Heart right ventricle (tissue), 16 donors: ENCODE measurements at places on chromosomes 6 and 20. TPM values are rescaled to one million over a fixed set of nuclear protein-coding genes. Genes with fewer than 3 reads are reported as not detected.
A peak's percentile ranks its signal among the peaks of the same experiment; 100 is the strongest.

The LAMA5 gene
- 146 TPM for total RNA-seq

The KCNG1 gene
- total RNA-seq: 0.42 TPM

The GABRR1 gene
- total RNA-seq: not detected

The FRS3 gene
- total RNA-seq: 5.9 TPM

The ME1 gene
- total RNA-seq: 17.3 TPM

The HS3ST5 gene
- not detected for total RNA-seq

The CTAGE9 gene
- total RNA-seq: not detected

GRCh38 chr20:18057994-18058349, 256 bp upstream of the OVOL2 start:
- DNase-seq: no peak

GRCh38 chr6:87724983-87725811, 23.2 kb upstream of the AKIRIN2 start:
- DNase-seq: no peak

GRCh38 chr6:30319146-30319835, 7.4 kb upstream of the TRIM39 start:
- DNase-seq: no peak

DNA sequence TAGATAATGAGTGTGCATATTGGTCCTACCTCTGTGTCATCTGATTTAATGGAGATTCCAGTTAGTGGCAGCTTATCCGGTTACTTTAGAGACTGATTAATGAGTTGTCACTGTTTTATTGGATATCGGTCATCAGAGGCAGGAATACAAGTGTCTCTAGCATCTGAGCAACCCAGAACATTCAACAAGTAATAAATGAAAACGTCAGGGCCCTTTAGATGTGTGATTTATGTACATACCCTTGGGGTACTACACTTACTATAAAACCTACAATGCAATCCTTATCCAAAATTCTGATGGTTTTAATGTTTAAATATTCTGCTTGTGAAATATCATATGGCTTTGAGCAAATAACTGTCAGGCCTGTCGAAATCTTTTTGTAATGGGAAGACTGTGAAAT, 1117.9 kb upstream of the FLRT3 start:
- no peak for DNase-seq

- no peak for DNase-seq
Observed at GRCh38 chr6:158021376-158021775, 39.7 kb downstream of the SYNJ2 start.

DNA sequence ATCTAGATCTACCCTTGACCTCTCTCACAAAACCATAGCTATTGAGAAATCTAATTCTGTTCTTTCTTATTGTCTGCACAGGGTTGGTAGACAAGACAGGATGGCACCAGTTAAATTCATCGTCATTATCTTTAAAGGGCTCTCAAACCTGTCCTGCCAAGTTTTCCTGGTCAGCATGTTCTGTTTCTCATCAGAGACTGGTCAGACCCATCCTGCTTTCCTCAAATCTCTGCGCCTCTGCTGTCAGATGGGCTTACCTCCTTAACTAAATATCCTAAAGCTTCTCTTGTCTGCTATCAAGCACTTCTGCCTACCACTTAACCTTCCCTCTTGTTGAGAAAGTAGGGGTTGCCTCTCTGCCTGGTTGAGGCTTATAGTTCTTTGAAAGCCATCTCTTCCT, 125.2 kb downstream of the MYO6 start:
- DNase-seq: no peak

DNA sequence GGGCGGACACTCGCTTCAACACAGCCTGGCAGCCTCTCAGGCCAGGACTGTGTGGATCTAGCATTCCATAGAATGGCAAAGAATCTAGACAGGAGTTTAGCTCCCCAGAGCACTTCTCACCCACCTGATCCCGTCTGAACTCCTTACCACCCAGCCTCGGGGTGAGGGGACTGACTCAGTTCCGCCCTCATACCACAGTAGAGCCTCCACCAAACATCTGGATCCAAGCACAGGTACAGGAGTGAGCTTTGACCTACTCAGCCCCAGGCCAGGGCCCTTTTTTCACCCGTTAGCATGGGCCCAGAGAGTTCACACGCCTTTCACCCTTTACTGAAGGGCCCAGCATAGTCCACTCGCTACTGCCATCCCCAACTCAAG, 715 bp downstream of the PSMF1 start:
- DNase-seq: no peak

- no peak for DNase-seq
Observed at GRCh38 chr6:30260036-30260504, 46.9 kb upstream of the TRIM26 start.

DNA sequence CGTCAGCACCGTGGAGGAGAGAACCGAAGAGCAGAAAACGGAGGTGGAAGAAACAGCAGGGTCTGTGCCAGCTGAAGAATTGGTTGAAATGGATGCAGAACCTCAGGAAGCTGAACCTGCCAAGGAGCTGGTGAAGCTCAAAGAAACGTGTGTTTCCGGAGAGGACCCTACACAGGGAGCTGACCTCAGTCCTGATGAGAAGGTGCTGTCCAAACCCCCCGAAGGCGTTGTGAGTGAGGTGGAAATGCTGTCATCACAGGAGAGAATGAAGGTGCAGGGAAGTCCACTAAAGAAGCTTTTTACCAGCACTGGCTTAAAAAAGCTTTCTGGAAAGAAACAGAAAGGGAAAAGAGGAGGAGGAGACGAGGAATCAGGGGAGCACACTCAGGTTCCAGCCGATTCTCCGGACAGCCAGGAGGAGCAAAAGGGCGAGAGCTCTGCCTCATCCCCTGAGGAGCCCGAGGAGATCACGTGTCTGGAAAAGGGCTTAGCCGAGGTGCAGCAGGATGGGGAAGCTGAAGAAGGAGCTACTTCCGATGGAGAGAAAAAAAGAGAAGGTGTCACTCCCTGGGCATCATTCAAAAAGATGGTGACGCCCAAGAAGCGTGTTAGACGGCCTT, 41.6 kb downstream of the ZBTB2 start:
- DNase-seq: no peak

- no peak for DNase-seq
Observed at GRCh38 chr6:102981490-102982015, 1588.0 kb downstream of the GRIK2 start.

DNA sequence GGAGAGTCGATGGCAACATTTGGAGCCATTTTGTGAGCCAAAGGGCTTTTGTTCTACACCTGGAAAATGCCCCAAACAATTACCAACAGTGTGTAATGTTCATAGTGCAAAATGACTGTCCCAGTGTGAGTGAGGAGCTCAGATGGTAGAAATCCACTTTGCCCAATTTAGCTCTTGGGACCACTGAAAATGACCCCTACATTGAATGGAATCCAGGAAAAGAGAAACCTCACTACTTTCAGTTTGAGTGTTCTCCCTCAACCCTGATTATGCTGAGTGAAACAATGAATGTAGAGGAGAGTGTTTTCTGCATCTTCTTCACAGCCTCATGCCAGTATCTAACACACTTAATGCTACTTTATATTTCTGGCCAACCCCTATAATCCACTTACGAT, 84.9 kb upstream of the NRN1 start:
- DNase-seq: no peak

- DNase-seq: no peak
Observed at GRCh38 chr6:66926060-66926459, 1219.0 kb upstream of the EYS start.

DNA sequence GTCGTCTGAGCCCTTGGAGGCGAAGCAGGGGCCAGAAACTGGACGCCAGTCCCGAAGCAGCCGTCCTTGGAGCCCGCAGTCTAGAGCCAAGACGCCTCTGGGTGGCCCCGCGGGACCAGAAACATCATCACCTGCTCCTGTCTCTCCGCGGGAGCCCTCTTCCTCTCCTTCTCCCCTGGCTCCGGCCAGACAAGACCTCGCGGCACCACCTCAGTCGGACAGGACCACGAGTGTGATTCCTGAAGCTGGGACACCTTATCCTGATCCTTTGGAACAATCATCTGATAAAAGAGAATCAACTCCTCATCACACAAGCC, 416 bp downstream of the RSPH4A start:
- DNase-seq: peak; percentile 15

GRCh38 chr6:32602383-32602782, 12.7 kb upstream of the HLA-DRB1 start:
- no peak for DNase-seq

DNA sequence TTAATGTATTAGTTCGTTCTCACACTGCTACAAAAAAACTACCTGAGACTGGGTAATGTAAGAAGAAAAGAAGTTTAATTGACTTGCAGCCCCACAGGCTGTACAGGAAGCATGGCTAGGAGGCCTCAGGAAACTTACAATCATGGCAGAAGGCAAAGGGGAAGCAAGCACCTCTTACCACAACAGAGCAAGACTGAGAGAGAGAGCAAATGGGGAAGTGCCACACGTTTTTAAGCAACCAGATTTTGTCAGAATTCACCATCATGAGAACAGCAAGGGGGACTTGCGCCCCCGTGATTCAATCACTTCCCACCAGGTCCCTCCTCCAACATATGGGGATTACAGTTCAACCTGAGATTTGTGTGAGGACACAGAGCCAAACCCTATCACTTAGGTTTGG, 70.8 kb upstream of the SRSF6 start:
- DNase-seq: no peak
